ENCODE measurements at places on chromosomes 3 and 15.

DNA sequence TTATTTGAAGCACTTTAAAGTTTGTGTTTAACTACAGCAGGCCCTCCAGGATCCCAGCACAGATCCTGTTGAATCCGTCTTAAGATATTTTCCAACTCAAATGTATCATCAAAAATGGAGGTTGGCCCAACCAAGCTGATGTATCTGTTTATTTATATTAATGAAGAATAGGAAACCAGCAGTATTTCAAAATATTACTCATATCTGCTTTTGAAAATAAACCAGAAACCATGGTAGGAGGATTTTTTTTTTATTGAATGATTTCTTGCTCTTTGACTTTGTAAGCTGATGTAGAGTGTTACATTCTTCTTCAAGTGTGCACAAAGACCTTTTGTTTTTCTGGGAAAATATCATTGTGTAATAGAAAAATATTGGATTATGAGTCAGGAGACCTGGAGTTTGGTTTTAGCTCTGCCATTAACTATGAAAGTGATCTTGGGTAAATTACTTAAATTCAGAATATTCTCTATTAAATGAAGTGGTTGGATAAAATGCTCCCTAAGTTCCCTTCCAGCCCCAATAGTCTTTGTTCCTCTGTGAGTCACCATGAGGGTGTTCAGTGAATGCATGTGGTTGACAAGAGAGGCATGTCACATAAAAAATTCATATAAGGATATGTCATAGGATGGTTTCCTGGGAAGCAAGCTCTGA, 221.3 kb upstream of the GAP43 start:
- DNase-seq = no peak

DNA sequence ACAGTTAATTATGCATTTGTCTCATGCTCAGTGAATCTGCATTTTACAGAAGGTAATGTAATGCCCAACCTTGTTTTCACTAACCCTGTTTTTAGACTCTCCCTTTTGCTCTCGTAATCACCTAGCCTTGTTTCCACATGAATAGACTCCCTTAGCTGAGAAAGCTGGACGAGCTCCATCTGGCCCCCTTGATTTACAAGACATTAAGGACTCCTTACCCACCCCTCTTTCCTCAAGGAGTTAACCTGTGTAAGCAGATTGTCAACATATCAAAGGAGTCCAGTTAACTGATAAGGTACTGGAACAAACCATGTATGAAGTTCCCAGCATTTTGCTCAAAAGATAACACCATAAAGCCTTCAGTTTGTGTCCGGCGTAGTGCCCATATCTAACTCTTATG, 99.6 kb downstream of the VPS8 start:
- no peak for DNase-seq

DNA sequence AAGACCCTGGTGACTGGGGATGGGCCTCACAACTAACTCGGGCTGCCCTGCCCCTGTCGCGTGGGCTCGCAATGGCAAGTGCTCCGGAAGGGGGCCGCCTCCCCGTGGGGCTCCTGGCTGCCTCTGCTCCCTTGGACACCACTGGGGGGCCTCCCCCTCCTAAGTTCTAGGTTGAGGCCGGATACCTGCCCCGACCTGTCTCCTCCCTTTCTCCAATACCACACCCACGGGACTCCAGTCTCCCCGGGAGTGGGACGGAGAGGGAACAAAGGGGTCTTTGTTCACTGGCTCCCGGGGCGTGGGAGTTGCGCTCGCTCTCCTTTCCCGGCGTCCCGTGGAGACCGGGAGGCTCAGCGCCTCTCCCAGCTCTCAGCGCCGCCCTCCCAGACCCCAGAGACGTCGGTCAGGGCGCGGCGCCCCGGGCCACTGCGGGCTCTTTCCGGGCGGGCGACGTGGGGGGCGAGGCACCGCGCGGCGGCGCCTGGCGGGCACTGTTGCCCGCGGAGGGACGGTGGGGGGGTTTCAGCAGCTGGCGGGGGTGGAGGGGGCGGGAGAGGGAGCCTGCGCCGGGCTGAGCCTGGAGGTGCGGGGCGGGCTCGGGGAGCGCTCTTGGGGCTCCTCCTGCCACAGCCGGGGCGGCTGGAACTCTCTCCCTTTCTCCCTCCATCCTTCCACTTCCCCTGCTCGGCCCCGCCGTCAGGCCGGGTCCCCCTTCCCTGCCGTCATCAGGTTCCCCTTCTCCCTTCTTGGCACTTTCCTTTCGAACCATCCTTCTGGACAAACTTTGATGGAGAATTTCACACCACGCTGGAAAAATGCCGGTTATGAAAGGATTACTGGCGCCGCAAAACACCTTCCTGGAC, at the start of gene KCNH8:
Gene KCNH8, plus strand, starts transcription at position 606 of the 863 bp plus-strand sequence. Its CDS starts 210 bp downstream, at position 816.
- DNase-seq = no peak

DNA sequence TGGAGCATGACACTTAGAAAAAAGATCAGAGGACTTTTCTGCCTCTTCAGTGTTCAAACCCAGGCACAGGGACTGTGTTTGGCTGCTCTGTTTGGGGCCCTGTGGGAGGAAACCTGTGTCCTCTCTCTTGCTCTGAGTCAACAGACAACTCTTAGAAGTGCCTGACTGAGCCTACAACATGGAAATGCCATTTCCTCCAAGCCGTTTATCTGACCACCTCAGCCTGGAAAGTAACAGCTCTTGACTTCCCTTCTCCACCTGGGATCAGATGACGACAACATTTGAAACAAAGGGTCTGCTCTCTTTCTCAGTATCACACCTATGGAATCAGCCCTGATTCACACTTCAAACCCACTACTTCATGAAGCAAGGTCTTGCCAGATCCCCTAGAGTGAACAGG, 91.3 kb upstream of the CTDSPL start:
- no peak for DNase-seq

- no peak for DNase-seq
Observed at GRCh38 chr3:195135917-195136316, 135.0 kb downstream of the XXYLT1 start.

DNA sequence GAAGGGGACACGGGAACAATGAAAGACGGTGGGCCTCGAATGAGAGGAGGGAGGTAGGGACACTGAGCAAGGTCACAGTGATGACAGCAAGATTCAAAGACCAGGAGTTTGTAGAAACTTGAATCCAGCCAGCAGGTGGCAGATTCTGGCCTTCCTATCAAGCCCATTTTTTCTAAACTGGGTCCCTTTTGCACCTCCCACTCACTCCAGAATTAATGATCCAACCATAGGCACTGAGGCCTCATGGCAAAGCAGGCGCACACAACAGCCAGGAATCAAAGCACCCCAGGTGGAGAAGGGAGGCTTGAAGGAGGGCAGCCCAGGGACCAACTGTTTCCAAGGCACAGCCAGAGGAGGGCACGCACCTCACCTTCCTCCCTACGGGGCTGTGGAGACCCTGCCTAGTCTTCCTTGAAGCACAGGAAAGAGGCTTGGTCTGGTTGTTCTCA, 90.2 kb downstream of the ANP32A start:
- no peak for DNase-seq

All from stimulated activated CD8-positive, alpha-beta memory T cell treated with anti-CD3 and anti-CD28 coated beads, Interleukin-15, amount 100 ng/mL, for 1 hour (primary cell).